ENCODE measurements at places on chromosomes 4 and X.

- H3K27ac ChIP-seq = no peak overlapping the region
- H3K27me3 ChIP-seq = no peaks in the 10 kb centered on the region
- H3K4me1 ChIP-seq = no peaks in the 10 kb centered on the region
- DNase-seq = no peak
Measured at GRCh38 chr4:93469560-93469959, 359.0 kb upstream of the ATOH1 start.

DNA sequence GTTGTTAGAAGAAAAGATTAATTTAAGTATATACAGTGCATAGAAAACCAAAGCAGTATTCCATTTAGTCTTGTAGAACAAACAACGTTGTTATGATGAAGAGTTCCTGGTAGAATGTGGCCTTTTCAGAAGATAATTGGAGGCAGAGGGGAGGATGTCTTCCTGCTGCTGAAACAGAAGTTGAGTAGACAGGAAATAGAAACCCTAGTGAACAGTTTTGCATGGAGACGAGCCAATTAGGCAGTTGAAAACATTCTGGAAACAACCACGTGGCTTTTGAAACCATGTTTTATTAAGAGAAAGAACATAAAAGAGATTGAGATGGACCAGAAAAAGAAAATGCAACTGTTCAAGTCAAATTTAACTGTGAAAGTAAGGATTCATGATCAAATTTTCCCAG is 325.2 kb downstream of the CAMK2D start:
- no peaks in the 10 kb centered on the region for H3K36me3 ChIP-seq
- peaks cover 22% of the 10 kb centered on the region for H3K4me1 ChIP-seq
- DNase-seq = peak; percentile 63
- peak overlapping the region; percentile 51 for H3K27ac ChIP-seq
- H3K4me3 ChIP-seq = no peak overlapping the region

GRCh38 chr4:127165971-127166370 is 466.8 kb upstream of the INTU start:
- H3K4me3 ChIP-seq = no peak overlapping the region
- H3K4me1 ChIP-seq = no peaks in the 10 kb centered on the region
- DNase-seq = no peak

GRCh38 chr4:848803-849477 is 23.0 kb upstream of the CPLX1 start:
- peaks cover 47% of the 10 kb centered on the region for H3K36me3 ChIP-seq
- no peak overlapping the region for H3K4me3 ChIP-seq
- no peak overlapping the region for H3K27ac ChIP-seq
- no peaks in the 10 kb centered on the region for H3K27me3 ChIP-seq
- H3K4me1 ChIP-seq = no peaks in the 10 kb centered on the region
- DNase-seq = no peak

GRCh38 chr4:71251261-71251660 is 87.6 kb upstream of the SLC4A4 start:
- peaks cover 12% of the 10 kb centered on the region for H3K4me1 ChIP-seq
- no peaks in the 10 kb centered on the region for H3K36me3 ChIP-seq
- no peaks in the 10 kb centered on the region for H3K27me3 ChIP-seq
- no peak for DNase-seq
- H3K4me3 ChIP-seq = no peak overlapping the region
